ENCODE measurements at places on chromosomes 7 and 10.
A peak's percentile ranks its signal among the peaks of the same experiment; 100 is the strongest.

DNA sequence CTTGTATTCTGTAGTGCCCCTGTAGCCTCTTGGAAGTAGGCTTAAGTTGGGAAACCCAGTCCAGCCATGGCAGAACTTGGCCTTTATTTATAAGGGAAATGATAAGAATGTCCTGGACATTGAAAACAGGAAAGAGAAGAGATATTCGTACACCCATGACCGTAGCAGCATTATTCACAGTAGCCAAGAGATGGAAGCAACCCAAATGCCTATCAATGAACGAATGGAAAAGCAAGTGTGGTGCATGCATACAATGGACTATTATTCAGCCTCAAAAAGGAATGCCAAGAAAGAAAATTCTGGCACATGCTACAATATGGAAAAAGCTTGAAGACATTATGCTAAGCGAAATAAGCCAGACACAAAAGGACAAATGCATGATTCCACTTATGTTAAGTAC is 315.3 kb downstream of the CXCL12 start:
- no peak for DNase-seq

DNA sequence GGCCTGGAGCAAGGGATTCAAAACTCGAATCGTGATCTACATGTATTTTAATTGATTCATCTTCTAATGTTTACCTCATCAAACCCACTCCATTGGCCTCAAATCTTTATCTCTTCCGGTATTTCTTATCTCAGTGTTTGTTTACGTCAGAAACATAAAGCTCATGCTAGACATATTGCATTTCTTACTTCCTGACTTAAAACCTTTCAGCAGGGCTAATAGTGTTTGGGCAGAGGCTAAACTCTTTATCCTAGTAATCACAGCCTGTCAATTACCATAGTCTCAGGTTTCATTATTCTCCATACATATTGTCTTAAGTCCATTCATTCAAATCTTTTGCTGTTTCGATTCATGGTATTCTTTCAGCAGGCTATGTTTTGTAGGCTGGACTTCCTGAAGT is 81.3 kb upstream of the AGR3 start:
- DNase-seq = no peak

GRCh38 chr7:28627263-28627653 is 214.9 kb downstream of the CREB5 start:
- no peak for DNase-seq

- no peak for DNase-seq
Observed at GRCh38 chr10:97319671-97320479, 804 bp downstream of the FRAT1 start.

DNA sequence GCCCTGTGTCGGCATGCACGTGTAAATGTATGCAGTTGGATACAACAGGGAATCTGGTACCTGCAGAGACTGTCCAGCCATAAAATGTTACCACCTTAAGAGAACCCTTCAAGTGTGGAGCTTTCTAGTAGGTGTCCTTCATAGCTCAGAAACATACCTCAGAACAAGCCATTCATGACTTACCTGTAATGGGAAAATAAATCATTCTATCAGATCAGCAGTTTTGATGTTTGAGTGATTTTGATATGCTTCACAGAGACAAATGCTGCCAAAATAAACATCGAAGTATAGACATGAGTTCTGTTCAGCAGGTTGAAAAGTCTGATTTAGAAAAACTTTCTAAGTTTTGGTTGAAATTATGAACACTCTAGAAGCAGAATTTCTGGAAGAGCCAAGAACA is 33.5 kb upstream of the UMAD1 start:
- DNase-seq = no peak

GRCh38 chr10:84114088-84114667 is 25.1 kb upstream of the GHITM start:
- no peak for DNase-seq

GRCh38 chr10:122040786-122041185 is 51.8 kb downstream of the TACC2 start:
- no peak for DNase-seq

DNA sequence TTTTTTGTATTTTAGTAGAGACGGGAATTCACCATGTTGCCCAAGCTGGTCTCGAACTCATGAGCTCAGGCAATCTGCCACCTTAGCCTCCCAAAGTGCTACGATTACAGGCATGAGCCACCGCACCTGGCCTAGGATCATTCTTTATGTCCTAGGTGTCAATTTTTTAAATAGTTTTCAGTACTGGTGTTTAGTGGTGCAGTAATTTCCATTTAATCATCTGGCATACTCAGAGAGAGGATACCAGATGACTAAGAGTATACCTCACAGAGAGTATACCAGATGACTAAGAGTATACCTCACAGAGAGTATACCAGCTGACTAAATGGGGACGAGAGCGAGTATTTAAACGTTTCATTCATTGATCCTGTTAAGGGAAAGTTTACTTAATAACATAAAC is 37.3 kb upstream of the TMEM248 start:
- peak; percentile 79 for DNase-seq

Data from RCC 7860 (cell line).